ENCODE measurements at places on chromosomes 1 and 21.

DNA sequence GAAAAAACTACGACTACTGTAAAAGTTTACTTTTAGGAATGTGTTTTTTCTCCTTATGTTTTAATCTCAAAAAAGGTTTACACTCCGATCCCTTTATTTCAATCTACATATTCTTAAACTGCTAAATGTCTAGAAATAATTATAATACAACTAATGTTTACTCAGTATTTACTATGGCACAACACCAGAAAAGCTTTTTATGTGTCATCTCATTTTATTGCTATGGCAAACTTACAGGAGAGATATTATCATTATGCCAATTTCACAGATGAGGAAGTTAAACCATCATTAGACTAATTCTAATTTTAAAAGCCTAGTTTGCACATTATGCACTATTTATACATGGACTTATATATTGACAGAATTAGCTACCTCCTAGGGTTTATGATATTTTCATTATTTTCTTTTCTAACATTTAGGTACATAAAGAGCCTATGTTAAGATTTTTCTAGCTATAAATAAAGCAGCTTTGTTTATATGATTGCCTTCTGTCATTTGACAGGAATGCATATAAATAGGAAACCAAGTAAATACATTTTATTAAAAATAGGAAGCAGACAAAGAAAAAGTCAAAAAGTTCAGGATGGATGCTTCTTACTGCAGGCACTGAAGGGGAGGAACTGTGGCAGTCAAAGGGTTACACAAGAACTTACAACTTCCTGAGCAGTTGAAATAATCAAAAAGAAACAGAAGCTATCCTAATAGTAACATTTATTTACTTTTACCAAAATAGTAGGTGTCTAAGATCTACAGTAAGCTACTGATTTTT is 442.4 kb downstream of the LTN1 start:
- no peak for DNase-seq

GRCh38 chr21:44402323-44403105 is 49.1 kb downstream of the TRPM2 start:
- DNase-seq, result no peak

DNA sequence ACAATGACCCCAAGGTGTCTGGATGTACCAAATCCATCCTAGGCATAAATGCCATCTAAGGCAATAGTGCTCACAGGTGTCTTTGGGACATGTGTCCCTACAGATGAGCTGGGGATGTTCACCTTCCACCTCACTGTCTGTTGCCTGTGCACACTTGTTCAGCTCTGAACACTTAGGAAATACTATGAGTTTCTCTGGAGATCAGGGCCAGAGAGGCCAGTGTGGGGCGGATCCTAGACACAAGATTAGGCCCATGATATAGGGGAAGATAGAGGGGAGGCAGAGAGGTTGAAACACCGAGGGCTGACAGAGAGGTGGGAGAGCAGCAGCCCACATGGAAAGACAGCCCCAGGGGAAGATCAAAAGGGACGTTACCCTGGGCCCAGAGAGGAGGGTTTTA is 25.6 kb downstream of the C1orf116 start:
- no peak for DNase-seq

DNA sequence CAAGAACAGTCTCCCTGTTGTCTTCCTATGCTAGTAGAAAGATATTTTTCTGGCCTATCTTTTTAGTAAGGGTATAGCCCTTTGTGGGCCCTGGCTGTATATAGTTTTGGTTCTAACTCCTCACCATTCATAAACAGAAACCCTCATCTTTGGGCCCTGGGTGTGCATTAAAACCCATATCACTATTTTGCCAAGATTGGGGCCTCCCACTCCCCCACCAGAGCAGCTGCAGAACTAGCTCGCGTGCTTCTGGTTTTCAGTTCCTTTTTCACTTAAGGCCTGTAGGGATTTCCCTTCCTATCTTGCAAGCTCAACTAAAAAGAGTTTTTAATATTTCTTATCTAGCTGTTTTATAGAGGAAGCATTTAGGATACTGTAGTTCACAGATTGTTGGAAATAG is 106.4 kb downstream of the RGL1 start:
- no peak for DNase-seq

GRCh38 chr1:76494807-76495206 is 372.5 kb upstream of the ST6GALNAC5 start:
- DNase-seq, result peak; percentile 12

GRCh38 chr1:204074274-204075138 is 1.6 kb downstream of the SOX13 start:
- no peak for DNase-seq

DNA sequence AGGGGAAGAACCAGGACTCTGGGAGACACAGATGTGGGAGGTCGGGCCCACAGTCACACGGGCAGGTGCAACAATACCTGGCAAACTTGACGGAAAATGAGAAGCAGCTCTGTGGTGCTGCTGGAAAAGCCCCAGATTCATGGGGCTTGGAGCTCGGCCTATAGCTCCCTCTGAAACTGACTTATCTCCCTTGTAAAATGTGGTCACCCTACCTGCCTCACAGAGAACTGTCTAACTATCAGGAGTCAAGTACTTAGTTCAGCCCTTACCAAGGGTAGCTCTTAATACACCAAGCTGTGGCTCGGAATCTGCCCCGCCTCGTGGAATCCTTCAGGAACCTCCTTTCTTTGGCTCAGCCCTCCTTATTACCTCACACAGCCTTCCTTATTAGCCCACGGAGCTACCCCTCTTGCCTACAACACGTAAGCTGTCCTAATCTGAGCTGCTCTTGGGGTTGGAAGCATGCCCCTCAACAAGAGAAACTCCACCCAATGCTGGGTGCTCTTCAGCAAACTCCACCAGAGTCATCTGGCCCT is 68.9 kb downstream of the MRPL37 start:
- no peak for DNase-seq

DNA sequence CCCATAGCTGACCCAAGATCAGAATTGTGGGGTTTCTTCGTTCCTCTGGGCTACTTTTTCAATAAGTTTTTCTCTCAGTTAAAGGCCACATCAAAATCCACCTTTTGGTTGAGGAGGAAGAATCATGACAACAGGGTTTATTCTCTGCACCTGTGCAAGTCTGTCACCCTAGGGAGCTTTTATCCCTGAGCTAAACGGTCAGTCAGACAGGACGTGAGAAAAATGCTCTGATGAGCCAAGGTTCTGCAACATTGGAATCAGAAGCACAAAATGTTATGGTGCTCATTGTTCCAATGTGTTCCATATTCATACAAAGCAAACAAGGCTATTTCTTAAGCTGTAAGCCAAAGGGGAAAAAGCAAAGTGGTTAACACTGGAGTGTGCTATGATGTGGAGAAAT is 7.4 kb upstream of the ERICH3 start:
- no peak for DNase-seq

- no peak for DNase-seq
Observed at GRCh38 chr1:186757851-186758250, 70.9 kb upstream of the PLA2G4A start.

GRCh38 chr21:26085127-26085526 is 85.4 kb downstream of the APP start:
- no peak for DNase-seq

GRCh38 chr1:98964198-98964597 is 40.5 kb downstream of the PLPPR5 start:
- no peak for DNase-seq

- DNase-seq, result no peak
Observed at GRCh38 chr21:38910390-38911067, 104.8 kb downstream of the ETS2 start.

- DNase-seq, result no peak
Observed at GRCh38 chr1:9417695-9418094, 121.6 kb upstream of the SLC25A33 start.

DNA sequence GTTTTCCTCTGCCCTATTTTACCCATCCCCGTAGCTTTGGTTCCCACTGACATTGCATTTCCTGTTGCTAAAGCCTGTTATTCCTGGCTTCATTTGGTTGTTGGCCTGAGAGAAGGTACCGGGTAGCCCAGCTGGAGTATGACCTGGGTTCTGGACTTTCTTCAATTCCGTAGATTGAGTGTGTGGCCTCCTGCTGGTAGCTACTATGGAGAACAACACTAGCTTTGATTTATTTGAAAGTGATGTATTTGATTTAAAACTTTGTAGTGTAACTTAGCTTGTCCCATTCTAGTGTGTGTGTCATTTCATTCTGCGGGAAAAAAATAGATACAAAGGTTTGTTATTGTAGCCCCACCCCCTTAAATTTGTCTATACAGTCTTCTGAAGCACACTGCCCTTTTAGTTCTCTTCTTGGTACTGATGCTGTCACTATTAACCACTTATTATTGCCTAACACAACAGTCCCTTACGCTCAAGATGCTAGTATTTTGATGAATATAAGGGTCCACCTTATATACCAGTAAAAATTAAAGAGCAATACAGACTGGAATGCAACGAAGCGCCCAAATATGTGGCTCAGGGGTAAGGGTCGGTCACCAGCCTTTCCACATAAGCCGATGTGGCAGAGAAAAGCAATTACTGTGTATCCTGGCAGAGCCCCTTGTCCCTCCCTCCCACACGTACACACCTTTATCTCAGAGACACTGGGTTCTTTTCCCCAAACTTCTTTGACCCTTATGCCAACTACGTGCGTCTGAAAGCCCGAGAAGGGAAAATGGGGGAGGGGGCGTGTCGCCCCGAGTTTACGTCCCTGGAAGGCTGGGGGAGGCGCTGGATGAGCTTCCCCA is 643 bp upstream of the MOV10 start:
- DNase-seq, result no peak

DNA sequence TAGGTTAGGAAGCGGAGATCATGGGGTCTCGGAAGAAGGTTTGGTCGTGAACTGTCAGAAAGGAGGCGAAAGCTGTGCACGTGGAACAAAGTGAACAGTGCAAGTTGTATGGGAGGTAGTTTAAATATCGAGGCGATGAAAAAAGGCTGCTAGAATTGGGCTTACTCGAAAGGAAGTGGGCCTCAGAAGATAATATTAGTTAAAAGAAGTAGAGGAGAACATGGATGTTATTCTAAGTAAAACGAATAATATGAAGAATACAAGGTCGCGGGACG is 571 bp downstream of the WDR3 start:
- DNase-seq, result peak; percentile 2

- no peak for DNase-seq
Observed at GRCh38 chr1:159187033-159187432, 15.6 kb downstream of the CADM3 start.

DNA sequence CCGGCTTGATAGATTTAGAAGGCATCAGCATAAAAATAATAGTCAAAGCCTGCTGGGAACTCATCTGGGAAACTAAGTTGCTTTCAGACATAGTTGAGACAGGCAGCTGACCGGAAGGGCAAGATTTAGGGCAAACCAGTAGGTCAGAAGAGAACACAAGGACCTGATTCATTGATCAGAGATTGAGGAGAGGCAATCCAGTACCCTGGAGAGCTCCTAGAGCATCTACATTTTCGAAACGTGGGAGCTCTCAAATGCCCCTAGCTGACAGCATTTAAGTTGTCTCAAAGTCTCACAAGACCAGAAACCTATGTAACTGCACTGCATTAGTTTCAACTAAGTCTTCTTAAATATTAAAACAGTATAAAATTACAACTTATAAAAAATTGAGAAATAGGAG is 22.9 kb upstream of the MTF2 start:
- DNase-seq, result no peak

- no peak for DNase-seq
Observed at GRCh38 chr1:179785728-179786127, 42.6 kb downstream of the FAM163A start.

- no peak for DNase-seq
Observed at GRCh38 chr1:240575981-240576662, 35.8 kb downstream of the GREM2 start.

GRCh38 chr1:117093870-117094621 is 27.5 kb downstream of the TRIM45 start:
- no peak for DNase-seq

DNA sequence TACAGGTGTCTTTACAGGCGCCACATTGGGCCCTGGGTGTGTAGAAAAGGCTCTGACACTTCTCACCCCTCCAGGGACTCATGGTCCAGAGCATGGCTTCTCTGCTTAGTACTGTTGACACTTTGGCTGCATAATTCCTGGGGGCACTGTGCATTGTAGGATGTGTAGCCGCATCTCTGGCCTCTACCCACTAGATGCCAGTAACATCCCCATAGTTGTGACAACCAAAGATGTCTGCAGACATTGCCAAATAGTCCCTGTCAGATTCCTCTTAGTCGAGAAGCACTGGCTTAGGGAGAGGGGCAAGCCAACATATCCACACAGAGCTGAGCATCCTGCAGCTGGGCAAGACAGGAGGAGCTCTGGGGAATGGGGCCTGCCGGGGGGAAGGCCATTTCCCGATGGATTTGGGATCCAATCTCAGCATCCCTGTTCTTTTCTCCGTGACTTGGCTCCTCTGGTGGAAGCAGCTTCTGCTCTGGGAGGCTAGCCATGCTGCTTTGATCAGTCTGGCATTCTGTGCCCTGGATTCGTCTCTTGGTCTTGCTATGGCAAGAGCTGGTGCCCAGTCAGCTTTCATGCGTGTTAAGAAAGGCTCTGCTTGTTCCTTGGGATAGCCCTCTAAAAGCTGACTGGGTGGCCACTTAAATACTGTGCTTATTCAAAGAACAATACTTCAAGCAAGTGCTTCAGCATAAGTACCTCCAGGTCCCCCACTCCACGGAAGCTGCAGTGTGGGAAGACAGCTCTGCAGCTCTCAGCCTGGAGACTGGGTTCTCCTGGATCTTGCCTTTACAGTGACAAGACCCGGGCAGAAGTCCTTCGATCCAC is 38.3 kb upstream of the SCMH1 start:
- no peak for DNase-seq

DNA sequence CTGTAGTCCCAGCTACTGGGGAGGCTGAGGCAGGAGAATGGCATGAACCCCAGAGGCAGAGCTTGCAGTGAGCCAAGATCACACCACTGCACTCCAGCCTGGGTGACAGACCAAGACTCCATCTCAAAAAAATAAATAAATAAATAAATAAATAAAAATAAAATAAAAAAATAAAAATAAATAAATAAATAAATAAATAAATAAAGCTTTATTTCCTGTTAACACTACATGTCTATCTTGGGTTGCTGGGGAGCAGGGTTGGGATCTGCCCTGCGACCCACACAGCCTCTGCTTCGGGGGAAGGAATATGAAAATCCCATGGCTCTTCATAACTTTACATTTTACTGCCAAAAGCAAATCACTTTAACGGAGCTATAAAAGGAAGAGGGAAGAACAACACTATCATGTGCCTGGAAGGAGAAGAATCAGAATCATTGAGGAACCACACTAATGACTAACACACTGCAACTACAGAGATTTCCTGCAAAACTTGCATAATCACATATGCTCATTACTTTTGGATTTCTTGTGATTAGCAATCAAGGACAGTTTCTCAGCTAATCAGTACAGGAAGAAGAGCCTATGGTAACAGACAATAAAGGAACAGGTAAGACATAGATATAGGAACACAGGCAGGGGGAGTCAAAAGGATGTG is 72.8 kb upstream of the CD55 start:
- DNase-seq, result no peak

DNA sequence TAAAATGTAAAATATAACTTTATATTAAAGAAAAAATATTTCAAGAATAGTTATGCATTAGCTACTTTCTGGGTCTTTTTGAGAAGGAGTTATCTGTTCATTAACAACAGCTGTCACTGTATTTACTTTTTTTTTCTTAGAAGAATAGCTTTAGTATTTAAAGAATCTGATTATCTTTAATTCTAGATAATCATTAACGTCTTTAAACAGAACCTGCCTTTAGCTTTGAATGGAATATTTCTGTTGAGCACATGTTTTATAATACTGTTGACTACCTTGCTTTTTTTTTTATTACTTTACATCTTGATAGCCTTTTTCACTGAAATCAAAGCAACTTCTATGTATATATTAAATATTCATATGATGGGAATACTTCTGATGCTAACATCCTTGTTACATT is 132.0 kb downstream of the CLEC20A start:
- no peak for DNase-seq
